ENCODE measurements at places on chromosomes 6 and 20.

GRCh38 chr6:118514689-118515088 is 33.4 kb upstream of the PLN start:
- DNase-seq, result no peak

DNA sequence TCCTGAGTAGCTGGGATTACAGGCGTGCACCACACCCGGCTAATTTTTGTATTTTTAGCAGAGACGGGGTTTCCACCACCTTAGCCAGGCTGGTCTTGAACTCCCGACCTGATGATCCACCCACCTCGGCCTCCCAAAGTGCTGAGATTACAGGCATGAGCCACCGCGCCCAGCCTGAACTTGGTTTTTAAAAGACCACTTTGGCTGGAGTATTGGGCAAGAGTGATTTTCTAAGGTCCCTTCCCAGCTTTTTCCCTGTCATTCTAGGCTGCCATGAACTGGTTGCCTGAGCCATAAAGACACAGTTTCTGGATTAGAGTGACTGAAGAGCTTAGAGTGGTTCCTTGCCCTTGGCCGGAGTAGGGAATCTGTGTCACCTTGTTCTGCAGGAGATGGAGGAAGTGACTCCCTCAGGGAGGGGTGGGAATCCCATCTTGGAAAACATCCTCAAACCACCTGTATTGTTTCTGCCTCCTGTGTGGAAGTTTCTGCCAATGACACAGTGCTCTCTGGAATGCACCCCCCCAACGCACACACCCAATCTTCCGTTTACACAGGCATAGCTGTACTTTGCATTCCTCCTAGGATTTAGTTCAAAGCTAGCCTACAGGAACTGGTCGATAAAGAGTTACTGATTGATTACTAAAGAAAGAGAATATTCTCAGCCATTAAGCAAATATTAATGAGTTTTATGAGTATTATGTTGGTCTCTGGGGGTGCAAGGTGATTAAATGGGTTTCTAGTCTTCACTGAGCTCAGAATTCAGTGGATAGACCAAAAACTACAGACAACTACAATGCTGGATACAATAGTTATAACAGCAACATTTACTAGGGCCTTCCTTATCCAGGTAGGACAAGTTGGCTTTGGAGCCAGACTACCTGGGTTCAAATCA is 18.2 kb downstream of the BCL2L1 start:
- DNase-seq, result no peak

GRCh38 chr20:23296841-23297701 is 53.5 kb upstream of the NXT1 start:
- DNase-seq, result no peak

- DNase-seq, result peak; percentile 5
These were observed 931 bp downstream of the UFL1 start for GRCh38 chr6:96522465-96523009.

GRCh38 chr6:69232008-69232407 is 564.8 kb downstream of the LMBRD1 start:
- DNase-seq, result peak; percentile 28

GRCh38 chr6:35036828-35037663 is 104.1 kb downstream of the TCP11 start:
- DNase-seq, result no peak

DNA sequence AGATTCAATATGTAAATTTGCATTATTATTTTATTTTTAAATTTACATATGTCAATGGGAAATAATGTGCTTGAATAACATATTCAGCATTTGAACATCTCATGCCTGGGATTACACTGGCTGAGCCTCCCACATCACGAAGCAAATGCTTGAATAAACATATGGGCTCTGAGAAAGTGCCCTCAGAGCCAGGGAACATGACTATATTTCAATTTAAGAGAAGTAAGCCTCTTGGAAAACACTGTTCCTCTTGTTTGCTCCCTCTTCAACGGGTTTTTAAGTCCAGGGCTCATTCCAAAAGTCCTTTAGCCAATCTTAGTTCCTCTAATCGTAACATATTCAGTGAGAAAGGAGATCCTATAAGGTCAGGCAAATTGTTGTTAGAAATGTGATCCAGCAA is 122.0 kb downstream of the GMPR start:
- DNase-seq, result no peak

- DNase-seq, result no peak
These were observed 145.4 kb downstream of the FOXA2 start for GRCh38 chr20:22438926-22439325.

All from cerebellum (tissue), 4 donors.